ENCODE measurements at places on chromosomes 11 and 22.
A peak's percentile ranks its signal among the peaks of the same experiment; 100 is the strongest.

GRCh38 chr11:63490551-63491239 lies at the start of gene PLAAT5:
PLAAT5 (minus strand) TSS chr11:63491167; CDS start chr11:63491034, 133 bp downstream.
- DNase-seq = peak; percentile 82

- no peak for DNase-seq
Observed at GRCh38 chr11:121645001-121645400, 192.2 kb upstream of the SORL1-AS1 start.

DNA sequence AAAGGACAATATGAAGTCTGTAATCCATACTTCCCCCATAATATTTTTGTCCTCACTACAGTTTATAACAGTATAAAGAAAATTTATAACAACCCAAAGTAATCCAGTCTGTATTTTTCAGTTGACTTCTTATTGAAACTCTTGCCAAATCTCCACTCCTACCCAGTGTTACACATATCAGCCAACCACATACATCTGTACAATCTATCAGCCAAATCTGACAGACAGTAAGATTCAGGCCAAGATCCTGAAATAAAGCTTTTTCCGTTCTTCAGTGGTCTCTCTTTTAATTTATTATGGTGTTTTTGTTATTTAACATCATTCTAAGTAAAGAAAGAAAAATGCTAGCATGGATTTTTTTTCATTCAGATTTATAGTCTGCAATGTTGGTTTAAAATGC lies 2370.9 kb upstream of the RAG2 start:
- no peak for DNase-seq

DNA sequence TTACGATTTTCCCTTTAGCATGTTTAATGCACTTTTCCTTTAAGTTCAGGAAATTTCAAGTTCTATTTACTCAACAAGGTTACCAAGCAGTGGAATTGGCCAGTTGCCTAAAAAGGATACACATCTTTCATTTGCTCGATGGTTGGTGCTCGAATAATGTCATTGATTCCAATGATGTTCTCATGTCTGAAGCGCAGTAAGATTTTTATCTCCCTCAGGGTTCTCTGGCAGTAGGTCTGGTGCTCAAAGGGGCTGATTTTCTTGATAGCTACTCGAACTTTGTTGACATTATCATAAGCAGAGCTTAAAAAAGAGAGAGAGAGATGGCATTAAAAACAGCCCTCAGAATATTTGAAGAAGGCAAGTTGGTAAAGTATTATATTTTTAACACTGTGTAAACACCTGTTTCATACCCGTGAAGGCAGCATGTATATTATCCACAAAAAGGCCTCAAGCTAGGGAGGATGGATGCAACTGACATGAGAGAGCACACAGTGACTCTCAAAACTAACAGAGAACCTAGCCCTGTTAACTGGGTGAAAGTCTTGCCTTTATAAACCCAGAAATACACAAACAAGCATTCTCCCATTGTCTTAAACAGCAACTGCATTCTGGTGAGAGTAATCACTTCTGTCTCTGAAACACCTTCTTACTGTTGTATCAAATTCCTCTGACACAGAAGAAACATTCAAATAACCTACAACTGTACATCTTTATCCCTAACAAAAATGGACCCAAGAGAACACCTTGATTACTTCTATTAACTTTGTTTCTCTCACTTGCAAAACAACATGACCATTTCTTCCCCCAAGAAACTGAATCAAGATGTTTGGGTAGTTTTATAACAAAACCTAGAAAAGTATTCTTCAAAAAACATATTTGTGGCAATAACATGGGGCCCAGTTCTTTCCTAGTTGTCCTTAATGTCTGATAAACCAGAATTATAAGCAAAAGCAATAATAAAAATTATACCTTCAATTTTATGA lies 59.6 kb downstream of the MAPK1 start:
- DNase-seq = no peak

DNA sequence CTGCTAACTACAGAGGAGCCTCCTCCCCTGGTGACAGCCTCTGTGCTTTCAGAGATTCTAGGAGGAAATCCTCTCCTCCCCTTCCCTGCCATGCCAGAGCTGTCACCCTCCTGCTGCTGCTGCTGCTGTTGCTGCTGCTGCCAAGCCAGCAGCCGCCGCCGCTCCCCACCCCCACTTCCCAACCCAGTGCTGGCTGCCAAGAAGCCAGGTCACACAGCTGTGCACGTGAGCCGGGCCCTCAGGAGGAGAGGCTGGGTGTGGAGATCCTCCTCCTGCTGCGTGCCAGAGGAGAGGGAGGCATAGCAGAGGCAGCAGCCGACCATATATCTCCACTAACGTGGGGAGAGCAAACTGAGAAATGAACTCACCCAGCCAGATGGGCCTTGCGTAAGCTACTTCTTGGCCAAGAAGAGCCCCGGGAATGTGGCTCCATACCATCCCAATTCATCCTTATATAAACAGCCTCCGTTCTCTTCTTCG lies 12.4 kb downstream of the CRY2 start:
- peak; percentile 82 for DNase-seq

DNA sequence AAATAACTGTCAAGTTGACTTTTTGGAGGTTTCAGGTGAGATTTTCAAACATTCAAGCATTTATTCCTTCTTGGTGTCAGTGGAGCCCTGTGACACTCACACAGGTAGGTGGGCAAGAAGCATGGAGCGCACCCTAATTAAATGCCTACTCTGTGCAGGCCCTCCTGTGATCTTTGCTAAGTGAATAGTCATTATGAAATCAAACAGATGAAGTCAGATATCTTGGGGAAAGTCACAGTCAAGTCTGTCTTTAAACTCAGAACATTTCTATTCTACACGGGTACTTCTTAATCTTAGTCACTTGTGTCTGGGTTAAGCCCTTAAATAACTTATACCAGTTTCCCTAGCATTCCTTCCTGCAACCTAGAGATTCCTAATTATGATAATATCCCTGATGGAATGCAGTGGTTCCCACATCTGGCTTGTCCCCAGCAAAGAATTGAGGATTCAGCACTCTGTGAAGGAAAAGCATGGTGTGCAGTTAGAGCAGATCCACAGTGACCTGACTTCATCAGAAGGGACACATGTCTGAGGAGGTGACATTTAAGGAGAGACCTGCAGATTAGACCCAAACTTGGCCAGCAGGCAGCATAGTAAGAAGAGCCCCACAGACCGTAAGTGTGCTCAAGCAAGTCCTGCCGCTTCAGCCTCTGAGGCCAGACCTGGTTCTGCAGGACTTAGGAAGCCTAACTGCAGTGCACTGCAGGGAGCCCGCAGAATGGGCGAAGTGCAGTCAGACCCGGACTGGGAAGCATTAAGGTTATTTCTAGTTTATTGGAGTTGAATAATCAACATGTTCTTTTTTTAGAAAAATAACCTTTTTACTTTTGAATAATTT lies 85.3 kb upstream of the GAL start:
- no peak for DNase-seq

DNA sequence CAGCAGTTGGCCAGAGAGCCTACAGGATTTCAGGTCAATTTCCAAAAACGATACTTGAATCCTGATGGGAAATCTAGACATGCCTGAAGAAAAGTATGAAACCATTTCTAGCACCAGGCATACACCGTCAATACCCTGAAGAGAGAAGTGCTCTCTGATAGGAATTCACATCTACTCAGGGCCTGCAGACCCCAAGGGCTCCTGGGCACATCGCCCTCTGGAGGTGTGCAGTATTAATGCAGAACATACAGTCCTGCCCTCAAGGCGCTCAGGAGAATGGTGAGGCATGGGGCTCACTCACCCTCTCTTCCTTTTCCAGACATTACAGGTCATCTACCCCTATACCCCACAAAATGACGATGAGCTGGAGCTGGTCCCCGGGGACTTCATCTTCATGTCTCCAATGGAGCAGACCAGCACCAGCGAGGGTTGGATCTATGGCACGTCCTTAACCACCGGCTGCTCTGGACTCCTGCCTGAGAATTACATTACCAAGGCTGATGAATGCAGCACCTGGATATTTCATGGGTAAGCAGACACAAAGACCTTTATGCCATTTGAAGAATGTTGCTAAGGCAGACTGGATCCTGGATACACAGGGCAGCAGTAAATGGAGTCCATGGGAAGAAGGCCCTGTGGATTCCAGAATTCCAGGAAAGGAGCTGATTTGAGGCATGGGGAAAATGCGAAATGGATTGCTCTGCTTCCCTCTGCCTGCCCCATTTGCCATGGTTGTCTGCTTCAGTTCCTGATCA lies 49.3 kb upstream of the CRTAM start:
- no peak for DNase-seq

- no peak for DNase-seq
Observed at GRCh38 chr22:38782402-38783094, 11.4 kb downstream of the DNAL4 start.

- peak; percentile 60 for DNase-seq
Observed at GRCh38 chr11:9529334-9529650, 44.2 kb upstream of the WEE1 start.

DNA sequence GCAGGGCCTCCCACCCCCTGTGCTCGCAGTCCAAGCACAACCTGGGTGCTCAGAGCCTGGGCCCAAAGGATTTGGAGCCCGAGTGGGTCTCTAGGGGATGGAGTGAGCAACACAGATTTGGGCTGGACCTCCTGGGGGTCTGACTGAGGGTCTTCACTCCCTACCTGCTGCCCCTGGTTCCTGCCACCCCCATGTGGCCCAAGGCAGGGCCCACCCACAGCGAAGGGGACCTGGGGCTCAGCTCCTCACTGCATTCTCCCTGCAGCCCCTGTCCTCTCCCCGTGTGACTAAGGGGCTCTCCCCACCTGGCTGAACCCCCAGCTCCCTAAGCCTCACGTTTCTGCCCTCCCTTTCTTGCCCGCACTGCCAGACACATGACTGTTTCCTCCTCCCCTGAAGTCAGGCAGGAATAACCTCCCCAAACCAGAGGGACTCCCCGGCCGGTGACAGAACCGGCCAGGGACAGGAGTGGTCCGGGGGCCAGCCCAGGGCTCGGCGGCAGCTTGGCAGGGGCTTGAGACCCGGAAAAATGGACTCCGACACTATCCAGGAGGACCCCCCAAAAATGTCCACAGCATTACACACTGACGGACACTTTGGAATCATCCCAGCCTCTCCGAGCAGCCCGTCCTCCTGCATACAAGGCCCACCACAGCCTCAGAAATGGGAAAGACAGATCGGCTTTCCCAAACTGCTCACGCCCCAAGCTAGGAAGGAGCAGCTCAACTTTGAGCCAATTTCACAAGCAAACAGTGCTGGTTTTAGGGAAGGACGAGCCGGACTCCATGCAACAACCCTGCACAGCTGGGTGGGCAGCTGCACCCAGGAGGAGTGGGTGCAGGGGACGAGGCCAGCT lies 57.8 kb downstream of the BRD1 start:
- no peak for DNase-seq

GRCh38 chr11:69024509-69024908 lies 11.5 kb upstream of the MRGPRF start:
- no peak for DNase-seq

DNA sequence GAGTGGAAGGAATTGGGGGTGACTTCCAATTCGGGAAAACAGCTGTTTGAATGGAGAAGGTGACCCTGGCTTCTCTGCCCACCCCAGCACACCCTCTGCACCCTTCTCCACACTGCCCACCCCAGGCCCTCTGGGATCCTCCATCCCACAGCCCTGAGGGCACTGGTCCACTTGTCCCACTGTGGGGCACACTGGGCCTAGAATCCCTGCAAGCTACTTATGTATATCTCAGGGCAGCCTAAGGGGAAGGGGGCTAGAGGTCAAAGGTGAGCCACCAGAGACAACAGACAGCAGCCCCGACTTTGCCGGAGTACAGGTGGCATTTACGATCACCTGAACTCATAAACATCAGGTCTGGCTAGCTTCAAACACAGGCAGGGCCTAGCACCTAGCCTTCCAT lies 673 bp upstream of the SCUBE2 start:
- no peak for DNase-seq

GRCh38 chr11:112478806-112479205 lies 218.1 kb upstream of the PLET1 start:
- DNase-seq = peak; percentile 30

DNA sequence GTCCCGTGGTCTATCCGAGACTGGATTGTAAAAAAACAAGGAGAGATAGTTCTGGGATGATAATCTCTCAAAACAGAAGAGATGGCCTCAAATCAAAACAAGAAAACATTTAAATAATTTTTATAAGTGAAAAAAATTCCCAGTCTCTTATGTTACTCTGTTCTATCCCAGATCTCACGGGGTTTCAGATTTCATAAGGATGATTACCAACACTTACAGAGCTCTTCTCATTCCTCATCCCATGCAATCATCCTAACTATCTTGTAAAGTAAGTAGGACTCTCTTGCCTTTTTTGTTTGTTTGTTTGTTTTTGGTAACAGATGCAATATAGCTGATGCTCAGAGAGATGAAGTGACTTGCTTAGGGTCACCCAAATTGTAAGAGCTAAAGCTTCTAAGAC lies 20.0 kb upstream of the ZBTB16 start:
- no peak for DNase-seq

DNA sequence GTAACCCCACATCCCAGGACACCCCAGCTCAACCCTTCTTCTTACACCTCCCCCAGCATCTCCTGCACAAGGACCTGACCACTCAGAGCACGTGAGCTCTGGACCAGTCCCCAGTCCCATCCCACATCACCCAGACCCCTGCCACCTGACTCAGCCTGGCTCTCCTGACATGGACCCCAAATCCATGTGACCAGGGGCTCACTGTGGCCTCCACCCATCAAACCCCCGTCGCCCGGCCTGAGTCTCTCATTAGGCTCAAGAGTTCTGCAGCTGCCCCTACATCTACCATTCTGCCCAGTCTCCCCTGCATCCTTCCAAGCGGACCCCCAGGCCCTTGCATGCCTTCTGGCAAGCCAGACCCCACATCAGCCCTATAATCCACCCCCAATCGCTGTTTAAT lies 1.9 kb upstream of the LIF start:
- DNase-seq = no peak

- no peak for DNase-seq
Observed at GRCh38 chr11:126109941-126110731, 47.5 kb upstream of the CDON start.

GRCh38 chr11:62128835-62129234 lies 5.0 kb downstream of the INCENP start:
- DNase-seq = no peak

GRCh38 chr11:46718155-46719019 lies 626 bp upstream of the F2 start:
- DNase-seq = peak; percentile 63

- DNase-seq = no peak
Observed at GRCh38 chr11:2812371-2812991, 73.1 kb downstream of the CDKN1C start.

- no peak for DNase-seq
Observed at GRCh38 chr11:78187366-78188285, 800 bp downstream of the KCTD21 start.
